ENCODE measurements at places on chromosomes 7 and 10.

GRCh38 chr7:16028636-16029035 is 342.2 kb upstream of the MEOX2 start:
- no peak for DNase-seq

GRCh38 chr7:18225067-18225466 is 197.4 kb upstream of the PRPS1L1 start:
- no peak for DNase-seq

- DNase-seq: no peak
Observed at GRCh38 chr7:36346260-36346831, 43.3 kb upstream of the ANLN start.

GRCh38 chr10:58462863-58463507 is 49.7 kb upstream of the BICC1 start:
- no peak for DNase-seq

GRCh38 chr10:60908031-60908430 is 36.0 kb downstream of the RHOBTB1 start:
- no peak for DNase-seq

- no peak for DNase-seq
Observed at GRCh38 chr7:90244565-90244908, 437 bp upstream of the CFAP69 start.

GRCh38 chr10:21030091-21030490 is 133.0 kb upstream of the NEBL start:
- DNase-seq: no peak

GRCh38 chr10:98956576-98957260 is 278.9 kb downstream of the HPSE2 start:
- DNase-seq: no peak

- no peak for DNase-seq
Observed at GRCh38 chr10:11068861-11069633, 51.4 kb downstream of the CELF2 start.

- DNase-seq: no peak
Observed at GRCh38 chr7:30232391-30232790, 52.0 kb upstream of the ZNRF2 start.

- DNase-seq: no peak
Observed at GRCh38 chr10:100130831-100131230, 49.2 kb upstream of the CPN1 start.

GRCh38 chr10:97675222-97675621 is 11.8 kb downstream of the AVPI1 start:
- DNase-seq: no peak

- DNase-seq: no peak
Observed at GRCh38 chr7:131532570-131533091, 23.8 kb downstream of the PODXL start.

DNA sequence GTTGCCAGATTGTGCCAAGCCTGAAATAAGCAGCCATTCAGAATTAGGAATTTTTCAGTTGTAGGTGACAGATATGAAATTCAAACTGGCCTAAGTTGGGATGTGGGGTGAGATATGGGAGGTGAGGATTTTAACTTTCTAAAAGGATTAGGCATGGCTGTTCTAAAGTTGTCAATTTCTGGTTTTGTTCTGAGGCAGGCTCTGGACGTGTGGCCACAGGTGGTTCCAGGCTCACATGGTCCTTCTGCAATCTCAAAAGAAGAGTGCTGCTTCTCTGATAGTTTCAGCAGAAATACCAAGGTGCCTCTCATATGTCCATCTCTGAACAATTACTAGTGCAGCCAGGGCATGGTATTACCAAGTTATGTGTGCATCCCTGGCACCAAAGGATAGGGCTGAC is 21.4 kb downstream of the EFCAB10 start:
- no peak for DNase-seq

- DNase-seq: no peak
Observed at GRCh38 chr10:124860426-124860825, 58.8 kb downstream of the ABRAXAS2 start.

Measured in tibial artery (tissue), 4 donors.